Activated CD8-positive, alpha-beta T cell treated with anti-CD3 and anti-CD28 coated beads, Interleukin-2, amount 10 ng/mL, durations not matched to agents 7 days and 5 days (primary cell): ENCODE measurements at places on chromosomes 7 and 10.

GRCh38 chr7:50282813-50283605 is 21.5 kb upstream of the IKZF1 start:
- no peak for DNase-seq

DNA sequence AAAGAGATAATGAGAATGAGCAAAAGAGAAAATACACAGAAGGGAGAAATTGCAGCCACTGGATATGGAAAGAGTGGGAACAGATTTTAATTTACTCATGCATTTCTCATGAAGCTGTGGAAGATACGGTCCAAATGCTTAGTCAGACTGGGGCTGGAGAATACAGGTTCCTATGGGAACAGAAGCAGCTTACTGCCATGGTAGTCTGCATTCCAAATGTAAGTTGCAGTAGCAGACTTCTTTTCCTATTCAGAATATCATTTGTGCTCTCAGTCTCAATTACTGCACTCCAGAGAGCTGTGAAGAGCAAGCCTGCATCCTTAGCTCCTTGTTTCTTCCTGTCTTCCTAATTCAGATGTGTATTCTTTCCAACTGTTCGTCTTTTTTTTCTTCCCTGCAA is 190.8 kb upstream of the TMEM196 start:
- DNase-seq, result no peak

- no peak for DNase-seq
These were observed 1082.9 kb downstream of the LRMDA start for GRCh38 chr10:76514321-76514720.

GRCh38 chr10:95430231-95430951 is 130.8 kb downstream of the SORBS1 start:
- peak; percentile 57 for DNase-seq

- DNase-seq, result no peak
These were observed 46.7 kb downstream of the PARD3 start for GRCh38 chr10:34768261-34768971.

- no peak for DNase-seq
These were observed 3.1 kb upstream of the ADAP1 start for GRCh38 chr7:957418-958220.

DNA sequence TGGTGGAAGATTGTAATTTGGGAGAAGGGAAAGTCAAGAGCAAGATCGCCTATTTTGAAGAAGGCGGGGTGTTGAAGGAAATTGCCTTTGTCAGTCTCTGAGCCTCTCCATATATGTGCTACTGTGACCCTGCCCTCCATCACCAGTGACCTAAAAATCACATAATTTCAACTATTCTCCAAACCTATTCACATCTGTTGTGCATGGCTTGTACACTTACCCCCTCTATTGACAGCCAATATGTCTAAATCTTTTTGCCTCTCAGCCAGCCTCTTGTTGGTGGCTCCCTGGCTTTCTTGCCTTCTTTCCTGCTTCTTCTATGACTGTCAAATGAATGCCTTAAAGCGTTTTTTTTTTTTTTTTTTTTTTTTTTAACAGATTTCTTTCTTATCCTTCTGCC is 295.6 kb downstream of the AUTS2 start:
- no peak for DNase-seq

DNA sequence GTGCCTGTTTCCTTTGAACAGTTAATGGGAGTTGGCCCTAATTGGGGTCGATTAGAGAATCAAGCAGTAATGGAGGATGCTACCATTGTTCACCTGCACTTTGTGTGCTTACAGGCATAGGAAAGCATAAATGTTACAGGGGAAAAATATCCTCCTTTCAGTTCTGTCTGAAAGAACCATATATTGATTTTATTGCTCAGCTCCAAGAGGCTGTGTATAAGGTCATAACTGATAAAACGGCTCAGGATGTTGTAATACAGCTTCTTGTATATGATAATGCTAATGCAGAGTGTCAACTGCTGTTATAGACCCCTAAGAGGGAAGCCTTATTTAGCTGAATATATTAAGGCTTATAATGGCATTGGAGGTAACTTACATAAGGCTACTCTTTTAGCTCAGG is 32.9 kb upstream of the AKR1C2 start:
- DNase-seq, result no peak

DNA sequence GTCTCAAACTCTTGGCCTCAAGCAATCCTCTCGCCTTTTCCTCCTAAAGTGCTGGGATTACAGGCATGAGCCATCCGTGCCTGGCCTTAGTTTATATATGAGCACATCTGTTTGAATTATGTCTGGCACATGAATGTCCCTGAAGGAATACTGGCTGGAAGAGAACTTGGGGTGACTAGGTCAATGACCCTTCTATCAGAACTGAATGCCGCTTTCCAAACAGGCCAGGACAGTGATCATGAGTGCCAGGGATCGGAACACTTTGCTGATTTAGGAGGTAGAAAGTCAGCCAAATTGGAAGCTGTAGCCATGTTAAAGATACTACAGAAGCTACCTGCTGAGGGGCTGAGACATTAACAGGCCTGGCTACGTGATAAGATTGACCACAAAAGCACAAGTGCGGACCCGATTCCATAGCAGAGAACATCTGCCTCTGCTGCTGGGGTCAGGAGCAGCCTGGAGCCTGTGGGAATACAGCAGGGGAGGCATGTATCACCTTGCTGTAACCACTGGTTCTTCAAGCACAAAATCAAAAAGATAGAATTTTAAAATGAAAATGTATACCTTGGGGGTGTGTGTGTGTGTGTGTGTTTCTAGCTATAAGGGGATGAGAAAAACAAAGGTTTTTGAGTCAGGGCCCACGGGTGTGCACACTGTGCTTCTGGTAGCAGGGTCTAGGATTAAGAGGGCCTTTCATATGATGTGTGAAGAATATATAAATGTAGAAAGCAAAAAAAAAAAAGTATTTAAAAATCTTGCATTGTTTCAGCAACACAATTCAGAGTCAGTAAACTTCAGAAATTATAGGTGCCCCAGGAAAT is 293.7 kb downstream of the BBS9 start:
- no peak for DNase-seq

DNA sequence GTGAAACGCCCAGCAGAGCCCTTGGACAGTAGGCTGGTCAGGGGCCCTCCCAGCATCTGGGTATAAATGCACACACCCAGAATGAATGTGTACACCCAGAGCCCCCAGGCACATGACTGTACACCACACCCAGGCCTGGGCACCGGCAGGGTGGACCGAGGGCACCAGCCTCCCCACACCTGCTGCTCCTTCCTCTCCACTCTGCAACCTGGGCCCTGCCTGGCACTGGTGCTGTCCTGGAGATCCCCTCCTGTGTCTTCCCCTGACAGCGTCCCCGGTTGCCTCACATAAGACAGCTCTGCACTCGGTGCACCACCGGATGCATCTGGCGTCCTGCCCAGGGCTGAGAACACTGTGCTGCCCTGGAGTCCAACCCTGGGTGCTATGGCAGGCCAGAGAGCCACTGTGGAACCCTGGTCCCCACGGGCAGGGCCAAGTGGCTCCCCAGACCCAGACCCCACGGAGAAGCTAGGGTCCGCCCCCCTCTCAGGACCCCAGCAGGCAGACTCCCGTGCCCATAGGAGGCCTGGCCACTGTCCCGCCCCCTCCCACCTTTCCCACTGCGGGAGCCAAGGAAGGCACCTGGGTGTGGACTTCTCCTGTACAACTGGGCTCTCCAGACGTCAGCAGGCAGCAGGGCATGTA is 6.6 kb downstream of the RASGEF1A start:
- DNase-seq, result no peak

DNA sequence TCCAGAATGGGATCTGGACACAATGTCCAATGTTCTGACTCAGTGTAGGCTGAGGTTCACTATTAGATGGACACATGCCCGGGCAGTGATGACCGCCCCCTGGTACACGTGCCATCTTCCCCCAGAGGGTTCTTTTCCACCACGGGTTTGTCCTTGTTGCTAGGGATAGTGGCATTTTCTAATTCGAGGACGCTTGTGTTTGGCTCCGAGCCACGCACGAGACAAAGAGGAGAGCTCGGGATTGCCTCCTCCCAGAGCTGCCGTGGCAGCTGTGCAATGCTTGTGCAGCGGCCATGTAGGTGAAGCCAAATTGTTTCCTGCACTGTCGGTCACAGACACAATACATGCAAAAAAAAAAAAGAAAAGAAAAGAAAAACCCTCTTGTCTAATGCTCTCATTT is 207.5 kb downstream of the PAXIP1 start:
- no peak for DNase-seq

GRCh38 chr10:3278771-3279170 is 106.2 kb upstream of the PITRM1 start:
- DNase-seq, result no peak

DNA sequence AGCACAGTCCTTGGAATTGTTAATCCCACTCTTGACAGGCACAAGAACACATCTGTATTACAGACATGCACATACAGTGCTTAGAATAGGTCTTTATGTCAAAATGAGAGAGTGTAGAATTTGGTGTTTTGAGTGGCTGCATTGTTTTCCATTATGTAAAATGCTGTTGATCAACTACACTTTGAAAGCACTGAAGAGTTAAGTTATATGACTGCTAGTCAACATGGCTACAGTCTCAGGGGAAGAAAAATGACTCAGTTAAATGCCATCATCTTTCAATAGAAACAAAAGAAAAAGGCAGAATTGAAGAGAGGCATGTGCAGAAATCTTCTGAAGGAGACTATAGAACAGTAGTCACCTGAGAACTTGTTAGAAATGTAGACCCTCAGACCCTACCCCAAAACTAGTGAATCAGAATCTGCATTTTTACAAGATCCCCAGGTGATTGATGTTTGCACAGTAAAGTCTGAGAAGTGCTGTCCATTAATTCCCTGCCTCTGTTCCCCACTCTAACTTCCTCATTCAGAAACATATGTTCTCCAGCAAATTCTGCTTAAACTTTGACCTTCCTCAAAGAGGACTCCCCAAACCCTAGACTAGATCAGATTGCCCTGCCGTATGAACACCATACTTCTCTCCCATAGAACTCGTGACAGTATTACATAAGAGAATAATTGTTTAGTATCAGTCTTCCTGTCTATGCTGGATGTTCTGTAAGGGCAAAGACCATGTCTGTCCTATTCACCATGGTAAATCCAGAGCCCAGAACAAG is 16.0 kb downstream of the SND1 start:
- no peak for DNase-seq

GRCh38 chr10:124353091-124353815 is 65.5 kb downstream of the OAT start:
- no peak for DNase-seq

- no peak for DNase-seq
These were observed 39.4 kb upstream of the PLCE1 start for GRCh38 chr10:93954299-93954698.

- no peak for DNase-seq
These were observed 138.7 kb downstream of the NRP1 start for GRCh38 chr10:33195608-33196376.

DNA sequence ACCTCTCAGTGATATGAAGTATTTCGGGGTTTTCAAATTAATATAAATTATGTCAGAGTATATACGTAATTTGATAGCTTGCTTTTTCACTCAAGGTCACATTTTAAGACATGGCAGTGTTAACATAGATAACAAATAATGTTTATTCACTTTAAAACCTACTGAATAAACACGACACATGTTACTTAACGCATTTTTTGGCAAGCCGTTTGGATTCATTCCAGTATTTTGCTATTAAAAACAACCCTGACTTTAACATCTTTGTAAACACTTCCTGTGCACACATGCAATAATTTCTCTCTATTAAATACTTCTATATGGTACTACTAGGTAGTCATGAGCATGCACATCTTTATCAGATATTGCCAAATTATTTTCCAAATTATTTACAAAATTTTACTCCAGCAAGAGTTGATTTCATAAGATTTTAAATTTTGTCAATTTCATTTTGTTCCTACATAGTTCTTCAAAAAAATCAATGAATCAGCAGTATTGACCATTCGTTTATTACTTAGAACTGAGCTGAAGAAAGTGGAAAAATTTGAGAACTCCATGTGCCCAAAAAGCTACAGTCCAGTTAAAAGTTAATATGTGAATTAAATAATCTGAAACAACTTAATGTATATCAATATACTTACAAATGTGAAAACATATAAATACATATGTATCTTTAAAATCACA is 26.8 kb upstream of the THSD7A start:
- DNase-seq, result no peak

DNA sequence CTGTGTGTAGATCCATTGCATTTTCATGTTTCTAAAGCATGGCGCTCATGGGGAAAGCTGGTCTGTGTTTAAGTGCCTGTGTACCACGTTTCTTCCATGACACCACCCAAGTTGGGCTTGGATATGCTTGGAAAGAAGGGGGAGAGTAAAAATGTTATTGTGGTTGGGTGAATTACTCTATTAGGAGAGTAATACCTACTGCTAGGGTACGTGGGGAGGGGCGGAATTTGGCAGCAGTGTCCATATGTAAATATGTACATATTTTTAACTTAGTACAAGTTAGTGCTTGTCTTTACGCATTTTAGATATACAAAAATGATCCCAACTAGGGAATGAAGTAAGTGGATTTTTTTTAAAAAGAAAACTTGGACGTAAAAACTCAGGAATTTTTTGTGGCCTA is 42.9 kb upstream of the SAMD8 start:
- DNase-seq, result no peak

GRCh38 chr7:158093156-158093796 is 494.3 kb downstream of the PTPRN2 start:
- no peak for DNase-seq

DNA sequence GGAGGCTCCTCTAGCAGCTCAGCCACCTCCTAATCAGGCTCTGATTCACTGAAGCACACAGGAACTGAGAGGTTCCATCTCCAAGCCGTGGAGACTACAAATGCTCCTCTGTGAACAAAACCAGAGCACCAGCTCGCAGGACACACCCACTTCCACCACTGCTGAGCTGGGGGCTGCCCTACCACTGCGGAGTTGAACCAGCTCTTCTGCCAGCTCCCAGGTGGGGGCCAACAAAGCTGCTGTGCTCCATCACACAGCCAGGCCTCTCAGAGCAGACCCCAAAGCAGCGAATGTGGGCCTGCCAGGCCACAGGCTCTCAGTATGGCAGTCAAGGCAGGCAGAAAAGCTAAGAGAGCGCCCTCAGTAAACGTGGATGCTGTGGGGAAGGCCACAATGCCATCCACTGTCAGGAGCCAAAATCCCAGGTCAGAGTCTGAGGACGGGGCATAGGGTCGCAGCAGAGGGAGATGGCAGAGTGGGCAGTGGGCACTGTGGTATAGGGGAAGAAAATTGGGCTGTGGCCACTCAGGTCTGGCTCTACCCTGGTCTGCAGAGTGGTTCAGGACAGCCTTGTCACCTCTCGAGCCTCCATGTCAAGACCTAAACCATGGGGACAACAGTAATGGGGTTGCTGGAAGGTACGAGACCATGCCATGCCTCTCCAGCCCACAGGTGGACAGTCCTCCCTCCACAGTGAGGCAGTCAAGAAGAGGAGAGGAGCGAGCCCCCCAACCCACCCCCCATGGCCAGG is 82.1 kb downstream of the GRID1 start:
- DNase-seq, result no peak
